ENCODE measurements at places on chromosomes 2 and 18.

GRCh38 chr2:145321344-145321743, 801.4 kb upstream of the ZEB2 start:
- DNase-seq = no peak

DNA sequence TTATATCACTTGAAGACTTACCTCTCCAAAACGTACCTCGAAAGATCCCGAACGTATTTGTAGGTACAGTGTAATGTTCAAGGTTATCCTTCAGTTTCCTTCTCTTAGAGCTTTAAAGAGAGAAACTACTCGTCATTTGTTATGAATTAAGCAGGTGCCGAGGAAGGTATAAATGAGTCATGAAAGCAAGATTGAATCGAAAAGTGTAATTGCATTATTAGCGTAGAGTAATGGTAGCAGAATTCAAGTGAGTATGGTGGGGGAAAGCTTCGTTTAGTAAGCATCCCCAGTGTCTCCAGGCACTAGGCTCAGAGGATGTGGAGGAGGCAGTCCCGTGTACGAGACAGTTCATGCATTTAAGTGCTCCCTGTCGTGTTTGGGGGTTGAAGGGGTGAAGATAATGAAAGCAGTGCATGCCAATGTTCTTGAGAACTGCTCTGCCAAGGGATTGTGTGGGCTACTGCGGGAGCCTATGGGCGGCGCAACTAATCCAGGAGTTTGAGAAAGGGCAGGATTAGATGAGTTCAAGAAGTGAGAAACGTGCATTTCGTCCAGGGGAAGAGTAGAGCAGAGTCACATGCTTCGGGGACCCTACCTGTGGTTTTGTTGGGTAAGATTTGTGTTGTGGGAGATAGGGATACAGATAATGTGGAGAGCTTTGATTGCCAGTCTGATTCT, 858 bp downstream of the POLR1B start:
- no peak for DNase-seq

DNA sequence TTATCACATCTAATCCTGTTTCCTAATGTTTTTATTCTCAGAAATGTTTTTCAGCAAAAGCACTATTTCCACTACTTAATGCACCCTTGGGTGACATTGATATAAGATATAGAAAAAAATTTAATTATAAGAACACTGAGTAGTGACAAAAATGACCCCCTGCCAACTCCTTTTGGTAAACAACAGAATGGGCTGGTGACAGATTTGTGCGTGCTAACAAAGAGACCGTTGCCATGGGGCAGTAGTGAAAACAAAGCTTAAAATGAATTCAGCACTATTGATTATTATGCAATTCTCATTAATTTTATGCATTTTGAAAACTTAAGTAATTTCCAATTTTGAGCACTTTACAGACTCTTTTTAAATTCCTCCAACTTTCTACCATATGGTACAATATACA, 33.1 kb downstream of the RDH14 start:
- DNase-seq = no peak

DNA sequence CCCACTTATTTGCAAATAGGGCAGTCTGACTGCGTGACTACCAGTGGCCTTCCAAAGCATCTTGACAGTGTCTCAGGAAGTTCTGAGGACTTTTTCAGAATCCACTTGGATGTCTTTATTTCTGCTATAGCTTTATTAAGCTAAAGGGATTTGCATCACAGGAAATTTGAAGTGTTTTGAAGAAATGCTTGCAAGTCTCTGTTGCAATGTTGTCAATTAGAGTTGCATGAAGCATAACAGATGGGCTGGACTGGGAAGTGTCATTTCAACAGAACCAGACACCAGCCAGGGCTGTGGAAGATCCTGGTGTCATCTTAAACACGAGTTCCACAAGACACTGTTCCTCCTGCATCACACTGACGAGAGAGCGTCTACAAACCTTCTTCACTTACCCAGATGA, 224.5 kb downstream of the EN1 start:
- no peak for DNase-seq

DNA sequence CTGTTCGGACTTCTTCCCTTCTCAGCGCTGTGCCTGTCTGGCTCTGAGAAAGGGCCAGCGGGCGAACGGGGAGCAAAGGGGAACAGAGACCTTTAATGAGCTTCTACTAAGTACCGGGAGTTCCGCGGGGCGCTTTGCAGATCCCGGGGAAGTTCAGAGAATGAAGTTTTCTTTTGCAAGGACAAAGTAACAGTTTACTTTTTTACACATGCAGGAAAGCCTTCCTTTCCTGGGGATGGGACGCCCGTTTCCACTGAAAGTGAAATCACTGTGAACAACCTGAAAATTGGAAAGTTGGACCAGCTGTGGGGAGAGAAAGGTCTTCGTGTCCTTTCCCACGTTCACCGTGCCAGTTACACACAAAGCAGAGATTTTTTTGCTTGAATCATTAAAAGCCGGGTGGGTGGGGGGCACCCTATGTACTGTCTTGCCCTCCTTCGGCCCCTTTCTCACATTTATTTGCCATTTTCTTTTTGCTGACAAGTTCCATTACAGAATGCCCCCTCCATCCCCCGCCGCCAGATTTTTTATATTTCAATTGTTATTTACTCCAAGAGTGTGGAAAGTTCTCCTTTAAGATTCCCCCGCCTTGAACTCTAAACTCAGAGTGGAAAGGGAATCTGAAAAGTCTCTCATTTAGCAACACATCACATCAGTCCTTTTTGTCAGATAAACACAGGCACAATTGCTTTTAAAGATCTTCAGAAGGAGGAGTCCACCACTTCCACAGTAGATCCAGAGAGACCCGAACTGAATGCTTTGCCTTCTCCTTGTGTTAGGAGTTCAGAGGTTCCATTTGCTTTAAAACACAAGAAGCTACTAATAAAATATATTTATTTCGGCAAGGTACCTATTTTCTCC, 1.1 kb upstream of the FN1 start:
- DNase-seq = no peak

- no peak for DNase-seq
Observed at GRCh38 chr18:46220116-46220515, 115.9 kb downstream of the HAUS1 start.

- no peak for DNase-seq
Observed at GRCh38 chr18:58046794-58047555, 2.9 kb downstream of the NEDD4L start.

- no peak for DNase-seq
Observed at GRCh38 chr2:188404341-188405004, 112.8 kb downstream of the GULP1 start.

DNA sequence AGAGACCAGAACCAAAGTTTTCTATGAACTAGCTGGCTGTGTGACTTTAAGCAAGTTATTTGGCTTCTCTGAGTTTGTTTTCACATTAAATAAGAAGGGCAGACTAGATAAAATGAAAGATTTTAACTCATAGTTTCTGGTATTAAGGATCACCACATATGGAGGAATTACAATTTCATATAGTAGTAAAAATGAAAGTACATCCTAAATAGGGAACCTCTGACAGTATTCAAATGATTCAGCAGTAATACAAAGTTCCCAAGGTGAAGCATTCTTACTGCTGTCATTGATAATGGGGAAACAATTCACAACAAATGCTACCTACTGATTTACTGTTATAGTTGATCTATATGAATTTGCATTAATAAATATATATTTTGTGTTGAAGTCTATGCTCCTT, 170.3 kb upstream of the VRK2 start:
- DNase-seq = no peak

- no peak for DNase-seq
Observed at GRCh38 chr2:29154610-29155009, 39.4 kb downstream of the CLIP4 start.

DNA sequence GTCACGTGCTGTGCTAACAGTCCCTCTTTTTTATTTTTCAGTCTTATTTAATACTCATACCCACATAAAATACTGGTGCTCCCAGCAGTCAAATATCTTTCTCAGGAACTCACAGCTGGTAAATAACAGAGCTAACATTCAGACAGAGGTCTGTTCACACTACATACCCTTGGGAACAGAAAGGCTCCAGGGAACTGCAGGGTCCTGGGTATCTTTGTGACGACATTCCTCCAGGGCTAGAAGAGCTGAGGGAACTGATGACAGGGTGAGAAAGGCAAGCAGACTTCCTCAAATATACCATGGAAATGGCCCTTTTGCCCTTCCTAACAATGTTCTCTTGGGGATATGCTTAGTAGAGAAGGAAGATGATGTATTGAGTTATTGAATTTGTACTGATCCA, 19.3 kb downstream of the PDE6D start:
- DNase-seq = no peak

DNA sequence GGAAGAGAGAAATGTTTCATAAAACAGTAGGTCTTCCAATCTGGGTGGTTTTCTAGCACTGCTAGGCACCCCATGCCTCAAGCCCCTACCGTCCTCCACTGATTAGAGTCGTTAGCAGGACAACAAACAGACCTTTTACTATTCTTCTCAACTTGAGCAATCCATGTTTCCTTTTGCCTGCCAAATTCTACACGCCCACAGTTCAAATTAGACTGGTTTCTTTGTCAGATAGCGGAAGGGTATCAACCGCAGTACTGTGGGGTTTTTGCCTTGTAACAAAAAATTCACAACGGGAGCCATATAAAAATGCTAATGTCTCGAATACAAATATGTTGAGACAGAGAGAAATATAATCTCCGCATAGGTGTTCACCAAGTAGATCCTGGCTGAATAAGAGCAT, 59.9 kb downstream of the VIT start:
- DNase-seq = no peak

DNA sequence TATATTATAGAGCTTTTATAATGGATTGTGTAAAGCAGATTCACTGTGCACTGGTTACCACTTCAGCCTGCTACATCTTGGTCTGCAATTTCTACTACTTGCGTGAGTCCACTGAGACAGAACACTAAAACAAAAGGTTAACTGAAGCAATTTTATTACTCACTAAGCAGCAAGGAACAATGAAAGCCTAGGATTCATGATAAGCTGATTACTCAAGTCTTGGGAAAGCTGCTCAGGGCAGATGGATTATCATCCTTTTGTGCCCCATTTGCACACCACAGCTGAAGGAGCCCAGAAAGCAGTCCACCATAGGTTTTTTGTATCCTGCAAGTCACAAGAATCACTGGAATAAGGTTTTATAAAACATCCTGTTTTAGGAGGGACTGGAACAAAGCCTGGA, 1215.2 kb upstream of the TMEFF2 start:
- no peak for DNase-seq

- no peak for DNase-seq
Observed at GRCh38 chr2:238128061-238128440, 10.4 kb upstream of the KLHL30 start.

DNA sequence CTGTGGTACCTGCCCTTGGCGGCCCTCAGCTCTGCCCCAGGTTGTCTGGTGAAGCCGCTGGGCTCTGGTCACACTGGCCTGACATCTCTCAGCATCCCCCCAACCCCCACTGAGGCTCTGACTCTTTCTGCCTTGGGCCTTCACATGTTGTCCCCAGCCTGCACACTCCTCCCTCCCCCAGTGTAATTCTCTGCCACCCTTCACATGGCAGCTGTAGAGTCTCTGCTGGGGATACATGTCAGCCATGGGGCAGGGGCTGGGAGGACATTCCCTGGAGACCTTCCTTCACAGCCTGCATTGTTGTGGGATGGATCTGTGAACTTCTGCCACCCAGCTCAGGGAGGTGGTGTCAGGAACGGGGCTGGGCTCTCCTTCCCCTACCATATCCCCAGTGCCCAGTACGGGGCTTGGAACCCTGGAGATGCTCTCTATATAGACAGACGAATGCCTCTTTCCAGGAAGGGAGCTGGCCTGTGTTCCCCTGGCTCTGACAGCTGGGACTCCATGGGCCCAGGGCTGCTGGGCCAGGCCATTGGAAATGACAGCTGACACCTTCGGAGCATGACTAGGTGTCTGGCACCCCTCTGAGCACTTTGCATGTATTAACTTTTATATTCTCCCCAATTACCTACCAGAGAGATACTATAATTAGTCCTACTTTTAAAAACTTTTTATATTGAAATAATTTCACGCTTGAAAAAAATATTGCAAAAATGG, 151.5 kb downstream of the INHBB start:
- DNase-seq = no peak

DNA sequence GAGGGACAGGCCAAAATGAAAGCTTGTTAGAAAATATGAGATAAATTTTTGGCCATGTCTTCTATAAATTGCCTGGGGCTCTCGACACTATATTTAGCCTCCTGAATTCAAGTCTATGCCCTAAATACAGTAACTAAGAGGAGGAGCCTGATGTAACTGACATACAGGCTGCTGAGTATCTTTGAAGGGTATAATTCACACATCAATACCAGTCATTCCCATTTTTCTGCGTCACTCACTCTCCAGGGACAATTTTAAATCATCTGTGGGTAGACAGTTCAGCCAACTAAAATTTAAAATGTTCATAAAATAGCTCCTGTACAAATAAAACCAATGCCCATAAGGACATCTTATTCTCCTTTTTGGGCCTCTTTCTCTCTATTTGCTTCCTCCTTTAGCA, 105.9 kb downstream of the AP1S3 start:
- no peak for DNase-seq

- no peak for DNase-seq
Observed at GRCh38 chr2:109021895-109022300, 32.9 kb upstream of the EDAR start.

GRCh38 chr18:80148326-80149199, 39.5 kb downstream of the ADNP2 start:
- DNase-seq = no peak

DNA sequence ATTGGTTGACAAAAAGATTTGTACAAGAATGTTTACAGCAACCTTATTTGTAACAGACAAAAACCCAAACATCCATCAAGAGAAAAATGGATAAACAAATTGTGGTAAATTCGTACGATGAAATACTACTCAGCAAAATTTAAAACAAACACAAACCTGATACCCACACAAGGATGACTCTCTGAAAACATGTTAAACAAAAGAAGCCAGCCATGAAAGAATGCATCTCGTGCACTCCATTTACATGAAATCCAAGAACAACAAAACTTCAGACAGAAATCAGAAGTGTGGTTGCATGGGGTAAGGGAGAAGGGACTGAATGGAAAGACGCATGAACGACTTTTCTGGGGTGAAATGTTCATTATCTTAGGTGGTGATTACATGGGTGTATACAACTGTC, 93.4 kb downstream of the SLC25A12 start:
- no peak for DNase-seq

DNA sequence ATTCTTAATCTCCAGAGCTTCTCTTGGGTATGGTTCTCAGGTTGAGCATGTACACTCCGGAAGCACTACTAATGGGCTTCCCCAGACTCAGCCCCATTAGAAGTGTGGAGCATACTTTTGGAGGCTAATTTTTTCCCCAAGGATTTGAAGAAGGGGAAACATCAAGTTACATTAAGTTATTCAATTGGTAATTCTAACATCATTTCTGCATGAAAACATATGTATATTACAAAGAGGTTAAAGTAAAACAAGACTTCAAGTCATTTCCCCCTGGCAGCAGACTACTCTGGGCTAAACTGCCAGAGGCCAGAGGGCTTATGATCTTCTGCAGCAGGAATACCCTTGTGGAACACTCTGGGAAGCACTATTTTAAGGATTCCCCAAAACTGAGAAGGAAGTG, 227.7 kb upstream of the STK17B start:
- DNase-seq = no peak

GRCh38 chr18:47790036-47790435, 140.4 kb downstream of the SMAD2 start:
- no peak for DNase-seq

- DNase-seq = no peak
Observed at GRCh38 chr2:158486150-158486969, 29.6 kb downstream of the PKP4 start.
